ENCODE measurements at places on chromosomes 6 and 20.

DNA sequence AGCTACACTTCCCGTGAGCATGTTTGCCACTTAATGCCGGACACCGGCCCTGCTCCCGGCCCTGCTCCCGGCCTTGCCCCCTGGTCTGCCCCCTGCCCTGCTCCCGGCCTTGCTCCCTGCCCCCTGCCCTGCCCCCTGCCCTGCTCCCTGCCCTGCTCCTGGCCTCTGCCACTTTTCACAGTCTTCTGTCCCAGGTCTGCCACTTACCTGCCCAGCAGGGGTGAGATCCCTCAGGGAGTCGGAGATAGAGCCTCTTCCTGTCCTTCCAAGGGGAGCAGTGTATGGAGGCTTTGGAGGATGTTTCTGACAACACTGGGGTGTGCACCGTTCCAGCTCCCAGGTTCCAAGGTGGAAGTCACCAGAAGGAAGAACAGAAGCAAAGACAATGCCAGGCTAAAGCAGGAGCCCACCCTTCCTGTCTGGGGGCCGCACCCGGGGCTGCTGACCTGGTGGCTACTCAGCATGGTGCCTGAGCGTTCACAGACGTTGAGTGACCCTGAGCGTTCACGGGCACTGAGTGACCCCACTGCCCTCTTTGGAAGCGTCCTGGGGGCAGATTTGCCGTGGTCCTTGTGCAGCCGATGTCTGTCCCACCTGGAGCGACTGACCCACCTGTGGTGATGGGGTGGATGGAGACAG, 199.8 kb downstream of the DLL1 start:
- DNase-seq, result no peak

DNA sequence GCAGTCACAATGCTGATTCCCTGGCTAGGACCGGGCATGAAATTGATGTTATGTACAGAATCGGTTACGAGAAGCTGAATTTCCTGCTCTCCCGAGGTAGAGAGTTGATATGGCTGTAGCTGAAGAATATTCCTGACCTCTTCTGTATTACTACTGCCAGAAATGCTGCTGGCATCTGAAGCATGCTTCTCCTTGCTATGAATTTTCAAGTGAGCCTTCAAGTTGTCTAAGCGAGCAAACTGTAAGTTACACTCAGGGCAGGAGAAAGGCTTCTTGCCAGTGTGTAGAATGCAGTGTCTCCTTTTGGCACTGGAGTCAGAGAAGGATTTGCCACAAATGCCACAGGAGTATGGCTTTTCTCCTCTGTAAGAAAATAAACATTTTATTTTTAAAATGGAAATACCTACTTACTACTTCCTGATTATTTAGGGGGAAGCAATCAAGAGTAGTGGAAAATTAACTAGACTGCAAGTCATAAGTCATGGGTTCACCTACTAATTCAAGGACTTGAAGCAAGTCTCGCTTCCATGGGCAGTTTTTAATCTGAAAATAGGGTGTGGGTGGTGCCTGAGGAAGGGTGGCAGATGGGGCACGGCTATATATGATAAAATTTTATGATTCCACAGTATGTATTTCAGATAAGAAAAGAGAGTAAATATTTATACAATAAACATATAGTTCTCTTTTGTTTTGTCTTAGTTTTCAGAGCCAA, 10.8 kb upstream of the MICAL1 start:
- DNase-seq, result no peak

GRCh38 chr6:158496700-158497099, 63.2 kb upstream of the TMEM181 start:
- DNase-seq, result no peak

- no peak for DNase-seq
These were observed 150.2 kb downstream of the IMPG1 start for GRCh38 chr6:75922226-75922625.

DNA sequence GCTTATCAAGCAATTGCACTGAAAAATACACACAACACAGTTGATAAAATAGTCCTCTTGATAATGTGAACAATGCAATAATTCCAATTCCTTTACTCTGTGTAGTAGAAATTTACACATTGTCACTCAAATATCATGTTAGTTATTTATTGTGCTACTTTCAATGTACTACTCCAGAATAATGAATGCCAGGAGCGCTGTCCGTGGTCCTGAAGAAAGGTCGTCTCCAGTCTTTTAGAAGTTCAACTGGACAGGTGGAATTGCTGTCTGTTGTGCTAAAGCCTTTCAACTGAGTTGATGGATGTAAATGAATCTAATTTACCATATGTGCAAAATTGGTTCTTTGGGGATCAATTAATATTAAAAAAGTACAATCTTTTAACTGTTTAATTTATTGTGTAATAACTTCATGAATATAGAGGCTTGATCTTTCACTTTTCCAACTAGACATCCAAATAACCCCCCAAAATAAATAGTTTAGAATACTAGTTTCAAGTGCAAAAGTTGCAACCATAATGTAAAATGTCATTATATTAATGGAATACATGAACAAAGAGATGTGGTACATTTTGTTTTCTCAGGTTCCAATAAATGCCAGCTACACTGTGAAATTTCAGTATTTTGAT, 3.2 kb downstream of the GRIK2 start:
- no peak for DNase-seq

- DNase-seq, result no peak
These were observed 45.7 kb upstream of the MCUR1 start for GRCh38 chr6:13859871-13860555.

- DNase-seq, result no peak
These were observed 1.1 kb downstream of the CCDC170 start for GRCh38 chr6:151494936-151495320.

GRCh38 chr6:112031960-112032359, 21.9 kb upstream of the CCN6 start:
- DNase-seq, result no peak

- DNase-seq, result no peak
These were observed 185.7 kb upstream of the COL21A1 start for GRCh38 chr6:56433119-56433518.

DNA sequence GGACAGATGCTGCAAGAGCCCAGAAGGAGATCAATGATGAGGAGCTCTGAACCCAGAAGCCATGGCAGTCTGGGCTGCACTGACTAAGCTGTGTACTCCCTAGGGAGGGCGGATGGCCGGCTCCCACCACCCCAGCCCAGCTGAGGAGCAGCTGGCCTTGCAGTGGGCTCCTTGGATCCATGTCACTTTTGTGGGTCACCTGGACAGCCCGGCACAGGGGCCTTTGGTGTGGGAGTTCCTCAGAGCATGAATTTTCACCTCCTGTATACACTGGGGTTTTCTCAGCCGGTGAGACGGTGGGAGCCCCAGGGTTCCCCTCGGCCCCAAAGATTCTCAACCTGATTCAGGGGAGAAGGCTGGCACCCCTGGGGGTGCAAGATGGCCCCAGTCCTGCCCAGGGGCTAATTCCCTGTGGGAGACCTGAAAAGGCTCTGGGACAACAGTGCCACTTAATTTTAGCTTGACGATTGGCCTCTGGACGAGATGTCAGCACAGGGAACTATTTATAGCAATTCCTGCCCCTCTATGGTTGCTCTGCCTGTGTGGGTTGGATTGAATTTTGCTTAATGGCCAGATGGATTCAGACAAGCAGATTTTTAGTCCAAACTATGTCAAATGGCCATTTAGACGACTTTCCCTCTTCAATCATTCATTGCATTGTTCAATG, 121.6 kb upstream of the PMEPA1 start:
- DNase-seq, result no peak

DNA sequence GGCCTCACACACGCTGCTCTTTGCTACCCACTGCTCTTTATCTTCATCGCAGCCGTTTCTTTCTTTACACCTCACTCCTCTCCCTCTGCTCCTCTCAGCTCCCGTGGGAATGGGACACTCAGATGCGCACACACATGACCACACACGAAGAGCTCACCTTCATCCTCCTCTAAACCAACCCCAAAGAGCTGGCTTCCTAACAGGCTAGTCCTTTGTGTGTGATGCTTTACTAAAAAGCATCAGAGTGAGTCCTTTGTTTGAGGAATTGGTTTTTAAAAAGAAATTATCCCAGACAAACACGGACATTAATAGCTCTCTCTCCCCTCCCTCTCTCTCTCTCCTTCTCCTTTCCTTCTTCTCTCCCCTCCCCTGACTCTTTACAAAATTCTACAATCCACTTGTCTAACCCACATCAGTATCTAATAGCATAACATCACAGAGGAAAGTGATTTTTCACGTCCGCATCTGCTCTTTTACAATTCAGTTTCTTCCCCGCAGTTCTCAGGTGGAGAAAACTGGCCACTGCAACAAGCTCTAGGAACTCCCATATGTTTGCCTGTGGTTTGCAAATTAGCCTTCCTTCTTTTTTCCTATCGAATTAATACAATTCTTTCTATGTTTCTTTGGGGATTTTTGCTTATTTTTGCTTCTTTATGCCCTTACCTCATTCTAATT, 306.8 kb upstream of the CNR1 start:
- DNase-seq, result no peak

GRCh38 chr6:134519465-134519864, 201.6 kb upstream of the SGK1 start:
- no peak for DNase-seq

DNA sequence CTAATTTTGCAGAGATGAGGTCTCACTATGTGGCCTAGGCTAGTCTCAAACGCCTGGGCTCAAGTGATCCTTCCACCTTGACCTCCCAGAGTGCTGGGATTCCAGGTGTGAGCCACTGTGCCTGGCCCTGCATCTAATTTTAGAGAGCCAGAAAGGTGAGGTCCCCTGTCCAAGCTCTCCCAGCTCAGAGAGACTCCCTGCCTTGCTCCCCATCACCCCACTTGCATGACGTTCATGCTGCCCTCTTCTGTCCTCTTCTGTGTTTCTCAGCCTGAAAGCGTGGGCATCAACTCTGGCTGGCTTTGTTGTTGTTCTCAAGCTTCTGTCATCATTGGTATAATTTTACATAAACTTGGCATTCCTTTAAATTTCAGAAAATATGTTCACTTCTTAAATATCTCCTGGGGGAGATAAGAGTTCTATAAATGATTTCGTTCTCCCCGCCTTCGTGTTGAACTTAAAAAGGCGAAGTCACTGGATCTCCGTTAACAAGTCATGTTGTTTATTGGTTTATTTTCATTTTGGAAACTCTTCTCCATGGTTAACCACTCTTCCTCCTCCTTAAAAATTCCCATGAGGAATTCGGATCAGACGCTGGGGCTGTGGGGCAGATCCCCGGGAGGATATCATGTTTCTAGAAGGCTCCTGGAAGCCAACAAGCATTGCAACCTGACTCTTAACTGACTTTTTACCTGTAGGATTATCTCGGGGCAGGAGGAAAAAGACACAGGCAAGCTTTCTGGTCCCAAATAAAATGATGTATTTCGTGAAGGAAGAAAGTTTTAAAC, 13.2 kb upstream of the PARD6B start:
- DNase-seq, result no peak

GRCh38 chr6:133896344-133896721, 7.4 kb downstream of the TCF21 start:
- DNase-seq, result no peak

DNA sequence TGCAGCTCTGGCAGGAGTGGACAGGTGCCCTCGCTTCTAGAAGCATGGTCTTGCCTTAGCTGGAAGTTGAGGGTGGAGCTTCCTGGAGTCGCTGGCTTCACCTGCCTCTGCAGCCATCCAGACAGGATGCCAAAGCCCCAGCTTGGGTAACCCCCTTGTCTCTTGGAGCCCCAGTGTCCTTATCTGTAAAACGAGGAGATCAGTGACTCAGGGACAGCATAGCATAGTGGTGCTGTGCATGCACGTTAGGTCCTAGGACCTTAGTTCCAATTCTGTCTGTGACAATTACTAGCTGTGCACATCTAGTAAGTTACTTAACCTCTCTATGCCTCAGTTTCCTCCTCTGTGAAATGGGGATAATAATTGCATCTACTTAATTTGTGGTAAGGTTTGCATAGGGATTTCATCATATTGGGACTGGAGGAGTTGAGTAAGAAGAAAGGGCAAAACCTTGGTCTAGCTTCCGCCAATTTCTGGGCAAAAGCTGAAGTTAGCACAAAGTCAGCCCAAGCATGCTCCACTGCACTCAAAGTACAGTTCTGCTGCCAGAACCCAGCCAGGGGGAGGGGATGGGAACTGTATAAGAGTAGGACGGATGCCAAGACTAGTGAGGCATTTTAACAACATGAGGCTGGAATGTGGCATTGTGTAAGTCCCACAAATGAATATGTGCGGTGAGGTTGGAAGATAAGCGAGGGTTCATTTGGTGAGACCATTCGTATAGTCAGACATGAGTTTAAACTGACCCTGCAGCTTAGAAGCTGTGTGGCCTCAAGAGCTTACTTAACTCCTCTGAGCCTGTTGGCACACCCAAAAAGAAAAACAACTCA, 24.5 kb downstream of the TOX2 start:
- DNase-seq, result no peak

DNA sequence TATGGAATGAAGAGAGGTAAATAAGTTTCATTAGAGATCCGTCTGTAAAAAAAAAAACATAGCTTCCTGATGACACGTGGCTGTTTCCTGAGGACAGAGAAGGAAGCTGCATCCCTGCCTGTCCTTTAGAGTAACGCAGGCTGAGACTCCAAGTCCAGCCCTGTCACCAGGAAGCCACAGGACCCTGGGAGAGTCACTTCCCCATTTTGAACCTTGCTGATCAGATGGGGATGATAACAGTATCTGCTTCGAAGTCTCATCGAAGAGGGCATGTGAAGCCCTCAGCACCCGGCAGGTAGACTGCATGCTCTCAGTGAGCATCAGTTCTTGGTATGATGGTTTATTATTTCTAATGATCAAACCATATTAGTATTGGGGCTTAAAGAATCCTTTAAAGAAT, 139.1 kb upstream of the KCNG1 start:
- no peak for DNase-seq

DNA sequence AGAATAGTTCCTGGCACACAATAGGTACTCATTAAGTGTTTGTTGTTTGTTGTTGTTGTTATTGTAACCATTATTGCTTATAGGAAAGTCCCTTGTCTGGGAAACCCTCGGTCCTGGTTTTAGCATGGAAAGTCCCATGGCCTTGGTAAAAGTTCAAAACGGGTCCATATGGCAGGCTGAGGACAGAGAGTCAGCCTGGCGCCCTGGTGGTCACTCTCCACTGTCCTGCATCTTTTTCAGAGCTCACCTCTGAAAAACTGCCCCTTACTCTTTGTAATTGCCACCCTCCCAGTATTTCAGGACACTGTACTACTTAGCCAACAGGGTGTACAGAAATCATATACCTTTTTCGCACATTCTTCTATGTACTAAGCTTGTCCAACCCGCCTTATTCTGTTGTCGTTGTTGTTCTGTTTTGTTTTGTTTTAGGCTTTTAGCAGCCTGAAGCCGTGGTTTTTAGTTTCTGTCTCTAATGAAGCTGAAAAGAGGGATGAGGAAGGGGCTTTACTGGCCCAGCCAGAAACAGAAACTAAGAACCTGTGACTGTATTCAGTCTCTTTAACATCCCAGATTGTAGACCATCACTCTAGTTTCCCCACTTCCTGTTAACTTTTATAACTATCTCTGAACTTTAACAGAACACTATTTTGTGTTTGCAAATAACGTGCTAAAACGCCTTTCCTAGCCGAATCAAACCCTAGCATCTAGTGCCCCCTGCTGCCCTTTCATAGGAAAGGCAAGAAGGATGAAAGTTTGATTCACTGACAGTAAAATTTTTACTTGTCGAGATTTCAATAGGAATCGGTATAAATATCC, 7.6 kb upstream of the TMEM14A start:
- DNase-seq, result peak; percentile 26

GRCh38 chr6:12693122-12693521, 23.4 kb upstream of the PHACTR1 start:
- no peak for DNase-seq
